ENCODE measurements at places on chromosomes 2 and 18.

DNA sequence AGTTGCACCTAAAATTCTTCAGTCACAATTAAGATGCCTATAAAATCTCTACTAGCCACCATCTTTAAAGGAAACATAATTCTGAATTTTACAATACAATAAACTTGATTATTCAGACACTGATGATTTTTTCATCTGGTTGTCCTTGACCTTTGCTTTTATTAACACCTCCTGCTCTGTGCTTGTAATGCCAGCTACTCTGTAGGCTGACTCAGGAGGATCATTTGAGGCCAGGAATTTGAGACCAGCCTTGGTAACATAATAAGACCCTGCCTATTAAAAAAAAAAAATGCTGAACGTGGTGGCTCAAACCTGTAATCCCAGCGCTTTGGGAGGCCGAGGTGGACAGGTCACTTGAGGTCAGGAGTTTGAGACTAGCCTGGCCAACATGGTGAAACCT lies 38.3 kb downstream of the HAT1 start:
- no peak for DNase-seq

DNA sequence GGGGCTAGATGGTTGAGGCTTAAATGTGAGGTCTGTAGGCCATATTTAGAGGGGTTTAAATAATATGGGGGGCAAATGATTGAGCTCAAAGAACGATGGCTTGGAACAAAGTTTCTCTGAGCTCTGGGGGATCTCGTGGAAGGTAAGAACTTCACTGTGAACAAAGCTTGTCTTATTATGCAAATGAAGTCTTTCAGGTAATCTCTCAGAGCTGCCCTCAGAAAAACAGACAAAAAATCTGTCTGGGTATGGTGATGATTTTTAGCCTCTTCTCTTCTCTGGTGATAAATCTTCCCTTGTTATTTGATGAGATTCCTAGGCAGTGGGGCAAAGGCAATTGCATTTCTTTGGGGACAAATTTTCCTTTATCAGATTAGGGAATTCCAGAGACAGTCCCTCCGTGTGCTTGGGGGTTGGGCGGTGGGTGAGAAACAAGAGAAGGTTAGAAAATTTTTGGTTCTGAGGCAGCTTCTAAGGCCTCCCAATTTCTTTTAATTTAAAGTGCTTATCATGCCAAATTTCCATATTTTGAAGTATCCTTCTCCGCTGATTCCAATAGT lies 760.4 kb downstream of the TSN start:
- DNase-seq = no peak

DNA sequence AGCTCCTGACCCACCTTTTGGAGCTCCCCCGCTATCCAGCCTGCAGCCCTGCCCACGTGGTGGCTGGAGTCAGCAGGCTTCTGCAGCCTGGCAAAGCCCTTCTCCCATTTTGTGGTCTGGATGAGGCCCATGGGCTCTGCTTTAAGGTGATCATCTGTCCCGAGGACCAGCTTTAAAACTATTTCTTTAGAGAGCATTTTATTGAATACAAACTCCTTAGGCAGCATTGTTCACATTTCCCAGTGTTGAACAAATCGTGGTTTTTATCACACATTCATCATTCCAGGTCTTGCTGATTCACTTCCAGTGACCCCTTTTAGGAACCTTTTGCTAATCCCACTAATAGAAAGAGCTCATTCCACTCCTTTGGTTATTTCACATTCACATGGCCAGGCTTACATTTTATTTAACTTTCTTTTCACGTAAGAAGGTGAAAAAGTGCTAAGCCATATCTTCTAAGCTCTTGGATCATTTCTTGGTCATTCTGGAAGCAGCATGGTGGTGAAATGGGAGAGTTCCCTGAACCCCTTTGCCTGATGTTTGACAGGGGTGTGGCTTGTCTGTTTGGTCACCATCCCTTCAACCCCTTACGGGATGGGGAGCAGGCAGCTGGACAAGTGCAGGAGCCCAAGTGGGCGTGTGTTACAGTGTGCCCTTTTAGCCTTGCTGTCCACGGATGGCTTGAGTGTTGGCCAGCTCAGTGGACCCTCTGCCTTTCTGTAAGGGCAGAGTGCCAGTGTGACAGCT lies 80.4 kb upstream of the RAPGEF4 start:
- DNase-seq = peak; percentile 86

DNA sequence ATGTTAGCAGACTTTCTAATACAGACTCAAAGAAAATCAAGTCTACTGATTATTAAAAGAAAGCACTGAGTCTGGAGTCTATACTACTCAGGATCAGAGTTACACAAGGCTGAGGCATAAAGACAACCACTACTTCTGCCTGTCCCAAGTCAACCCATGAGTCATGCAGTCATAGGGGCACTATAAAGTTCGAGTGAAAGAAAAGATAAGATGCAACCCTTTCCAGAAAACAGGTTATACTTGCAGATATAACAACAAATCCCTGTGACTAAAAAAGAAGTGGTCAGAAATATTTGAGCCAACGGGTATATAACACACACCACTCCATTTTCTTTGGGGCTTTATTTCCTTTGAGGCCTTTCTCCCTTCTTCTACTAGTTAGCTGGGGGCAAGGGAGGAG lies 18.6 kb upstream of the SCRN3 start:
- peak; percentile 19 for DNase-seq

GRCh38 chr18:58221060-58221725 lies 177.2 kb downstream of the NEDD4L start:
- DNase-seq = peak; percentile 66

- no peak for DNase-seq
Measured at GRCh38 chr2:73174244-73174643, 28.1 kb upstream of the NOTO start.

DNA sequence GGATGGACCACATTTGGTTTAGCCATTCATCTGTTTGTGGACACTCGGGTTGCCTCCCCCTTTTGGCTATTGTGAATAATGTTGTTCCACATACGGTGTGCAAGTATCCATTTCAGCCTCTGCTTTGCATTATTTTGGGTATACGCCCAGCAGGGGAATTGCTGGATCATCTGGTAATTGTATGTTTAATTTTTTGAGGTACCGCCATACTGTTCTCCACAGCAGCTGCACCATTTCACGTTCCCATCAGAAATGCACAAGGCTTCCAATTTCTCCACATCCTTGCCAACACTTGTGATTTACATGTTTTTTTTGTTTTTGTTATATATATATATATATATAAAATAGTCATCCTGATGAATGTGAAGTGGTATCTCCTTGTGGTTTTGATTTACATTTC lies 54.6 kb upstream of the TWIST2 start:
- DNase-seq = no peak

- no peak for DNase-seq
Measured at GRCh38 chr2:102891296-102891695, 129.5 kb downstream of the TMEM182 start.

DNA sequence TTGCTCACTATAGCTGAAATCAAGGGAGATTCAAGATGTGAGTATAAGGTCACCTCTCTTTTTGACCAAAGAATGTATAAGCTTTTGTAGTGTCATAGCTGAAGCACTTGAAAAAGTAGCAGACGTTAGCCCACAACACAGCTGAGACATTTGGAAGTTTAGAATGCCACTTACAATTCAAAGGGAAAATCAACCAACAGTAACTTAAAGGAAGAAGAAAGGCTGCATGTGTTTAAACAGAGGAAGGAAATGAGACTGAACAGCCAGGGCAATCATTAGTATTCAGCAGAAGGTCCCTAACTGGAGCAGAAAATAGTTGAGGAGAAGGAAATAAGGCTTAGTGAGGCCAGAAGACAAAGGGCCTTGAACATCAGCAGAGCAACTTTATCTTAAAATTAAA lies 23.5 kb upstream of the SCG2 start:
- DNase-seq = peak; percentile 23

GRCh38 chr2:235690082-235690808 lies 196.4 kb downstream of the AGAP1 start:
- DNase-seq = no peak

DNA sequence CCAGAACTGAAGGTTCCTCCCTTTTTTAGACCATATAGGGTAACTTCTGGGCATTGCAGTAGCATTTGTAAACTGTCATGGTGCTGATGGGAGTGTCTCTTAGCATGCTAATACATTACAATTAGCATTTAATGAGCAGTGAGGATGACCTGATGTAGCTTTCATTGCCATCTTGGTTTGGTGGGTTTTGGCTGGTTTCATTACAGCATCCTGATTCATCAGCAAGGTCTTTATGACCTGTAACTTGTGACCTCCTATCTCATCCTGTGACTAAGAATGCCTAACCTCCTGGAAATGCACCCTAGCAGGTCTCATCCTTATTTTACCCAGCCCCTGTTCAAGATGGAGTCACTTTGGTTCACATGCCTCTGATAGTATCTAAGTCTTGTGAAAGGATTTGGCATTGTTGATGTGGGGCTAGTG lies 159.0 kb downstream of the TMX3 start:
- DNase-seq = no peak

GRCh38 chr2:226767056-226767813 lies 32.4 kb downstream of the IRS1 start:
- no peak for DNase-seq

GRCh38 chr2:176138923-176139660 lies 9.6 kb downstream of the HOXD8 start:
- no peak for DNase-seq

DNA sequence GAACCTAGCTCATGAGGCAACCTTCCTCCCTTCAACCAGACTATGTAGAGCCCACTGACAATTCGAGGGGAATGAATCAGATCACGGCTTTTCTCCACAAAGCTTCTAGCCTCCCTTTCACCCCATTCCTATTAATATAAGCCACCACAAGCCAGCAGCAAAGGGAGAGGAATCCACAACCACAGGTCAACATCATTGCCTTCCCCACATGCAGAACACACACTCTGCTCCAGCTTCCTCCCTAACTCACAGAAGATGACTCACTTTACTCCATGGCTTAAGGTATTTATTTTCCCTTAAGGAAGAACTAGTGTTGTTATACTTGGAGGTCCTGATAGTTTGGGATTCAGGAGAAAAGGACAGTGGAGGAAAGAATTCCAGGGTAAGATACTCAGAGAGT lies 272.2 kb downstream of the C1D start:
- peak; percentile 72 for DNase-seq

DNA sequence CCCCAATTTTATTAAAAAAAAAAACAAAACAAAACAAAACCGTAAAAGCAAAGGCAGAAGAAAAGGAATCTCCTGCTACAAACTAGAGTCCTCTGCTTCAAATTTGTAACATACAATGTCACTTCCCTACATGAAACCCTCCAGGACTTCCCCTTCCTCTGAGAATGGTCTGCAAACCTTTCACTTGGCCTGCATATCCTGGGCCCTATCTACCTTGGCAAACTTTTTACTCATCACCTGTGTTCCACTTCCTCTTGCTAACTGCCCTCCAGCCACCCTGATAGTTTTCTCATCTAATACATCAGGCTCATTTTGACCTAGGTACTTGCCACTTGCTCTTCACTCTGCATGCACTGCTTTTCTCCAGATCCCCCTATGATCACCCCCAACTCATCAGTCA lies 255.5 kb downstream of the ETAA1 start:
- DNase-seq = no peak

DNA sequence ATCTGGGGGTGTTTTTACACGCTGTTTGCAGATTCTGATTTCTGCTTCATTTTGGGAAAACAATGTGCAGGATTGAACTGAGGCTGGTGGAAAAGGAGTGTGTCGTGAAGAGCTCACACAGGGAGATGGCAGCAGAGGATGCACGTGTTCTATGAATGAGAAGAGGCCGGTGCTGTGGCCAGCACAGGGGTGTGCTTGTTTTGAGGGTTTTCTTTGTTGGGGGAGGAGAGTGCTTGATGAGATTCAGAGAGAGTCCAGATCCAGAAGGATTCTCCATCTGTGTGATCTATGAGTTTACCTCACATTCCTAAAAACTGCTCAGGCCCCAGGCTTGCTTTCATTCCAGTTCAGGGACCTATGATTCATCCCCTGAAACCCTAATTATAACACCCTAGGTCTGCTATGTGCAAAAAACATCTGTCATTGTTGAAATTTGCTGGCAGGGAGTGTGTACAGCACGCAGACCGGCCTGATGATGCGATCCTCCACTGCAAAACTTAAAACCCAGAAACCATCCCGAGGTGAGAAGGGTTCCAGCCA lies 12.1 kb downstream of the TGFA start:
- no peak for DNase-seq

DNA sequence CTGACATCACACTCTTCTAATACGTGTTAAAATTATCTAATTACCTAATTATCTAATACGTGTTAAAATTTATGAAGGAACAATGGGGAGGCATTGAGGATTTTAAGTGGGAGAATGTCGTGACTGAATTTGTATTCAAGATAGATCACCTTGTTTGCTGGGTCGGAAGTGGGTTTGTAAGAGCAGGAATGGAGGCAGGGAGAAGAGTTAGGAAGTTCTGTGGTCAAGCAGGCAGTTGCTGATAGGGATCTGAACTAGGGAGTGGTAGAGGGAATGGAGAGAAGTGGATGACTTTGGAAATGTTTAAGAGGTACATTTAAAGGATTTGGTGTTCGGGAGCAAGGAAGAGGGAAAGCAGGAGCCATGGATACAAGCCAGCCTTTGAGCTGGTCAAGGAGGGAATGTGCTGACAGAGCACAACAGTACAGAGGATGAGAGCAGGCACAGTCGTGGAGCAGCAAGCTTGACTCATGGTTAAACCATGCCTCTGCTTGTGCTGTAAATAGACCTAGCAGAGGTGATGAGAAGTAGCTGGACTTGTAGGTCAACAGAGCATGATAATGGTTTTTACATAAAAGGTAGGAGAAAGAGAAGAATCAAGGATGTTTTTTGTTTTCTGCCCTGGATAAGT lies 16.2 kb downstream of the IL18RAP start:
- peak; percentile 85 for DNase-seq

Measured in mesenchymal stem cell (in vitro differentiated cells and primary cell).